ENCODE measurements at places on chromosomes 11 and 22.
A peak's percentile ranks its signal among the peaks of the same experiment; 100 is the strongest.

DNA sequence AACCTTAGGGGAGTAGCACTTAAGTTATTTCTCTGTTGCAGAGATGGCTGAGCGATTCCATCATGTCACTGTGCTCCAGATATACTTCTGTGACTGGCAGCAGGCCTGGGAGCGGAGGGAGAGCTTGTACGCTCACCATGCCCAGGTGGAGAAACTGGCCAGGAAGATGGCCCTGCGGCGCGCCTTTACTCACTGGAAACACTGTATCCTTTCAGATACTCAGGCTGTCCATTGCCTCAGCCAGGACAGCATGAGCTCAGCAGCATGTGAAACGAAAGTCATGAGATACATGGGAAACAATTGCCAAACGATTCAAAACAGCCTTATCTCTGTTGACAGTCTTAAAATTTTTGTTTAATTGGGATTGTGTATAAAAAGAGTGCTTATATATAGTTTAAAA lies 78.9 kb downstream of the SFI1 start:
- DNase-seq, result no peak

DNA sequence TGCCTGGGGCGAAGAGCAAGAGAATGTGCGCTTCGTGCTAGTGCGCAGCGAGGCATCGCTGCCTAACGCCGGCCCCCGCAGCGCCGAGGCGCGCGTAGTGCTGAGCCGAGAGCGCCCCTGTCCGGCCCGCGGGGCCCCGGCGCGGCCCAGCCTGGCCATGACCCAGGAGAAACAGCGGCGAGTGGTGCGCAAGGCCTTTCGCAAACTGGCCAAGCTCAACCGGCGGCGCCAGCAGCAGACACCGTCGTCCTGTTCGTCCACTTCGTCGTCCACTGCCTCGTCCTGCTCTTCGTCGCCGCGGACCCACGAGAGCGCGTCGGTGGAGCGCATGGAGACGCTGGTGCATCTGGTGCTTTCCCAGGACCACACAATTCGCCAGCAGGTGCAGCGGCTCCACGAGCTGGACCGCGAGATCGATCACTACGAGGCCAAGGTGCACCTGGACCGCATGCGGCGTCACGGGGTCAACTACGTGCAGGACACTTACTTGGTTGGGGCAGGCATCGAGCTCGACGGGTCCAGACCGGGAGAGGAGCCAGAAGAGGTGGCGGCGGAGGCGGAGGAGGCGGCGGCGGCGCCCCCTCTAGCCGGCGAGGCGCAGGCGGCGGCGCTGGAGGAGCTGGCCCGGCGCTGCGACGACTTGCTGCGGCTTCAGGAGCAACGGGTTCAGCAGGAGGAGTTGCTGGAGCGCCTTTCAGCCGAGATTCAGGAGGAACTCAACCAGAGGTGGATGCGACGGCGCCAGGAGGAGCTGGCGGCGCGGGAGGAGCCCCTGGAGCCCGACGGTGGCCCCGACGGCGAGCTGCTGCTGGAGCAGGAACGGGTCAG lies 1.0 kb downstream of the RASSF10 start:
- no peak for DNase-seq

GRCh38 chr22:19509191-19509590 lies 15.0 kb downstream of the CLDN5 start:
- no peak for DNase-seq

- no peak for DNase-seq
Measured at GRCh38 chr11:119403021-119403420, 20.0 kb downstream of the THY1 start.

DNA sequence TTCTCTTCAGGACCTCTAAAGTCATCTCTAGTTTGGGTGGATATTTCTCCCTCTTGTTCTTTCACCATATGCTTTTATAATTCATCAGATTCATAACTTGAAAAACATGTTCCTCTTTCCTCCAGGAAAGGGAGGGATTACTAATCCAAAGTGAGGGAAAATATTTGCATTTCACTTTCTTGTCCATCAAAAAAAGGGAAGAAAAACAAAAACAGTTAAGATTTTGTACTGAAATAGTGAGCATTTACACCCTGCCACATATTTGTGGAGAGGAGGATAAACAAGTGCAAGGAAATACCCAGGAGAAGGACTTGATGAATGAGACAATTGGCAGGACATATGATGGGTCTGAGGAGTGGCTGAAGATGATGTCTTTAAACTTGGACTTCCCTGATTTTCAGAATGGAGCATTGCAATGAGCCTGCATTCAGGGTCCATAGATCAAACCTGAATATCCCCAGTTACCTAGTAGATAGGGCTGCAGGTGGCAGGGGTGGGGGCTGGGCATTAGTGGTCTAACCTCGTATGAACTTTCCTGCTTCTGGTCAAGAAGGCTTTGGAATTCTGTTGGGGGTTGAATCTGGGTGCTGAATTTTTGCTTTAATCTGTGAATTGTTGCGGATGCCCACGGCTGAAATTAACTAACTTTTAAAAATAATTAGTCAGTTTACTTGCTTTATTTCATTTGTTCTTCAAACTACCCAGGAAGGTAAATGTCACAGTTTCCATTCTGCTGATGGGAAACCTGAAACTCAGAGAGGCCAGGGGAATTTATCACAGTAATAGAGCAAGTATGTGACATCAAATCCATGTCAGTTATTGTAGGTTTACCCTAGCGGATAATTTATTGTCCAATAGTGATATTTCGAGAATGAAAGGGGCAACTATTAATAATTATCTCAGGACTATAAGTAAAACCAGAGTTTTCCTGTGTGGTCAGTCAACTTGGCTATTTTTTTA lies 36.9 kb upstream of the TMEM123 start:
- no peak for DNase-seq

- DNase-seq, result no peak
Measured at GRCh38 chr11:25242928-25243327, 746.1 kb downstream of the LUZP2 start.

DNA sequence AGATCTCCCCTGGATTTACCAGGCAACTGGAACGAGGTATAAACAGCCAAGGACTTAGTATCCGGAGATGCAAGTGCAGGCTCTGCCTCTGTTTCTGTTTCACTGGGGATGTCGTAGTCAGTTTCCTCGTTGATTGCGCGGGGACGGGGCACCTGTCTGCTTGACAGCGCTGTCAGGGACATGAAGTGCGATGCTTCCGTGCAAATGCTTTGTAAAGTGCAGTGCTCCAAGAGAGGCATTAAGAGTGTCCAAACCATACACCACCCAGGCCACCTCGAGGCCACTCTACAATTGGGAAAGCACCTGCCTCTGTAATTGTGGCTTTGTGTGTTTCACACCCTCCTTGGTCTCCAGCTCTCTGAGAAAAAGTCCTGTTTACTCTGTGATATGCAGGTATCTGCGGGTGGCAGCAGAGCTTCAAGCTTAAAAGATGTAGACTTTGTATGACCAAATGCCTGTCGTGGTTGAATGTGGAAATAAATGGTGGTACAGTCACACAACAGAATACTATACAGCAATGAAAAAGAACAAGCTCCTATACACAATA lies 18.6 kb upstream of the CD5 start:
- peak; percentile 34 for DNase-seq

GRCh38 chr11:83715927-83716535 lies 429.9 kb upstream of the CCDC90B start:
- no peak for DNase-seq

DNA sequence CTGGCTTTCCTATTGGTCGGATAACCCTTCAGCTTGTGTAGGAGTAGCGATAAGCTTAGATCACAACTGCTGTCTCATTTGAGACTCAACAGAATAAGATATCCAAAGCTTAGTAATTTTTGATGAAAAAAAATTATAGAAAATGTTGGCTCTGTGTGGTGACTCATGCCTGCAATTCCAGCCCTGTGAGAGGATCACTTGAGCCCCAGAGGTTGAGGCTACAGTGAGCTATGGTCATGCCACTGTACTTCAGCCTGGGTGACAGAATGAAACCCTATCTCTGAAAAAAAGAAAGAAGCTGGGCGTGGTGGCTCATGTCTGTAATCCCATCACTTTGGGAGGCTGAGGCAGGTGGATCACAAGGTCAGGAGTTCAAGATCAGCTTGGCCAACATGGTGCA lies 55.6 kb upstream of the RRM1 start:
- DNase-seq, result no peak

DNA sequence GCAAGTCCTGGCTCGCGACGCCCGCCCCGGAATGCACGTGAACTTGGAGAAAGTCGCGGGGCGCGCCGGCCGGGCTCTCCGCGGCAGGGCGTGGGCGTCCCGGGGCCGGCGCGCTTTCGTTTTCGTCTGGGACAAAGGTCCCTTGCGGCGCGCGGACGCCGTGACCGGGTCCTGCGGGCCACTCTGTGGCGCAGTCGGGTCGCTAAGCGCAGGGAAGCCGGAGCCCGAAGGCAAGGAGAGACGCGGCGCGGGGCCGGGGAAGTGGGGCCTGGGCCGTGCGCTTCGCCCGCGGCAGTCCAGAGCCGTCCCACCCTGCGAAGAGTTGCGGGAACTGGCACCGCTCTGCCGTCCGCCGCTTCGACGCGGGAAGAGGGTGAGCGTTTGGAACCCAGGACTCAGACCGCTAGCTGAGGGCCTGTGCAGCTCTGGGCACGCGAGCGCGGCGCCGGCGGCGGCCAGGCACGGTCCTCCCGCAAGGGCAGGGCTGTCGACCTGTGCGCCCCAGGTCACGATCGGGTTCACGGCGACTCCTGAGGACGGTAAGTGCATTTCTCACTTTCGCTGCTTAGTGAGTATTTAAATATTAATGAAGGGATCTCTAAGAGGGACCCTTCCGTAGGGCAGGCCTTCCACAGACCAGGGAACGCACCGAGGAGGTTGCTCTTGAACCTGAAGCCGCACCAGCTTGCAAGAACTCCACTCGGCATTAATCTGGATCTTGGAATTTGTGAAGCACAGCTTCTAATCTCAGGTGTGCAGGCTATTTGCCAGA lies 78.0 kb upstream of the PPARA start:
- no peak for DNase-seq

GRCh38 chr11:16897470-16898061 lies 116.6 kb downstream of the PLEKHA7 start:
- no peak for DNase-seq

DNA sequence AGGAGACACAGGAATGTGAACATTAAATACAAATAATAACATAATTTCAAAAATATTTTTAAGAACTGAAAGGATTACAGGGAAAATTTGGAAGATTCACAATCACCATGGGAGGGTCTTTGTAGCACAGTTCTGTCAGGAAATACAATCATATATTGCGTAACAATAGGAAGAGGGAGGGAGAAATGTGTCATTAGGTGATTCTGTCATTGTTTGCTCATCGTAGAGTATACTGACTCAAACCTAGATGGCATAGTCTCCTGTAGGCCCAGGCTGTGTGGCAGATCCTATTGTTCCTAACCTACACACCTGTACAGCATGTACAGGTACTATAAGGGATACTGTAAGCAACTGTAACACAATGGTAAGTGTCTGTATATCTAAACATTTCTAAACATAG lies 330.4 kb downstream of the BRD1 start:
- DNase-seq, result no peak

DNA sequence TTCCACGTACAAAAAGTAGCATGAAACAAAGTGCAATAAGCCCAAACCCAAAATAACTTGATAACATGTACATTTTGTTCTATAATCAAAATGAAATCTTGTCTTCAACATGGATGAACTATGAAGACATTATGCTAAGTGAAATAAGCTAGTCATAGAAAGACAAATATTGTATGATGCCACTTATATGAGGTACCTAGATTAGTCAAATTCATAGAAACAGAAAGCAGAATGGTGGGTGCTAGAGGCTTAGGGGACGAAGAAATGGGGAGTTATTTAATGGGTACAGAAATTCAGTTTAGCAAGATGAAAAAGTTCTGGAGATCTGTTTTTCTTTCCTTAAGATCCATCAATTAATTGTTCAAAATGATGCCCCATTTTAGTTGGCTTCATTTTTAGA lies 7.5 kb downstream of the PGM2L1 start:
- no peak for DNase-seq

- DNase-seq, result no peak
Measured at GRCh38 chr22:19066531-19067271, 55.5 kb downstream of the DGCR2 start.

DNA sequence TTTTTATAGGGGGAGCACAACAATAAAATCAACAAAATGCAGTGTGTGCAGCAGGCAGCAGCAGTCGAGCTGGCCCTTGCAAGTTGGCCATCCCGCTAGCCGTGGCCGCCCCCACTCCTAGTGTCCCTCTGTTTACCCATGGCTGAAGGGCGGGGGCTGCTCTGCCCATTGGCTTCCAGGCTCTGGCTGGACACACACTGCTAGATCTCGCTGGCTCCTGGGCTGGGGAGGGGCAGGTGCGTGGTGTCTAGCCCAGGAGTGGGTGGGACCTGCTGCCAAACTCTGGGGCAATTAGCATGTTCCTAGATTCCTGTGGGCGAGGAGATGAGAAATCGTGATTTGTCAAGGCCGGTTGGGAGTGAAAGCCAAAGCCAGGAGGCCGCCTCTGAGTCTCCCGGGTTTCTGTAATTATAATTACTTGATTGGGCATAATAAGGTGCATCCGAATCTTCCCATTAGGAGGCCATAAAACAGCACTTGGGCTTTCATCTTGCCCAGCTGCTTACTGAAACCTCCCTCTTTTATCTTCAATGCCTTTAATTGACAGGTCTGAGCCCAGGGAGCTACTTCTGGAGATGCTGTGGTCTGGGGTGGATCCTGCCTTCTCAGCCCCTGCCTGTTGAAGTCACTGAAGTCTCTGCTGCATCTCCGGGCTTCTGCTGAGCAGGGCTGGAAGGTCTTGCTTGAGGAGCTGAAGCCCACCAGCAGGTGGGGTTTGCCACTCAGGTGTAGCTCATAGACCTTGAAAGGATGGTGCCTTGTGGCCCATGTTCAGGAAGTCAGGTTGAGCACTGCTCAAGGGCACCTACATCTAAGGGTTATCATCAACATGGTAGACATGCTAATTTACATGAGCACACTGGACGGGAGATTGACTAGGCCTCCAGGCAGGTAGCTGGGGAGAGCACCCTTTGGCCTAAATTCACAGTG lies 44.5 kb upstream of the DKK3 start:
- no peak for DNase-seq

GRCh38 chr11:65553301-65554001 lies 4.7 kb downstream of the LTBP3 start:
- DNase-seq, result no peak
